Stimulated activated CD4-positive, alpha-beta T cell treated with anti-CD3 and anti-CD28 coated beads, Interleukin-2, amount 100 ng/mL, for 24 hours (primary cell): ENCODE measurements at places on chromosomes 3 and 15.

- DNase-seq, result no peak
Measured at GRCh38 chr3:46778101-46778500, 60.4 kb upstream of the PRSS50 start.

- DNase-seq, result no peak
Measured at GRCh38 chr3:13552857-13553652, 4.1 kb downstream of the FBLN2 start.

GRCh38 chr3:10715886-10716285 lies 100.1 kb upstream of the SLC6A11 start:
- no peak for DNase-seq

DNA sequence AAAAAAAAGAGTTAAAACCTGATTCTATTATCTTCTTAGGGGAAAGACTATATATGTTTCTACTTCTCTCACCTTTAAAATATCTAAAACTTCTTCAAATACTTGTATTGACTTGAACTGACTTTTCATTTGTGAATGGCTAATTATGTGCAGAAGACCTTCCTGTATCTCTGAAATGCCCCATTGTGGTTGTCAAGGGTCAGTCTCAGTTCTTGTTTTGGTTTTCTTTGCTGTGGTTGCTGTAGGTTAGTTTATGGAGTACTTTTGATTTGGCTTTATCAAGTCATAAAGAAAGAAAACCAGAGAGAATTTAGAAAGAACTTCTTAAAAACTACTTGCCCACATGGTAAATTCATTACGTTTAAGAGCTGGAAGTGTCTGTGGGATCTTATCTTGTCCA lies 345.3 kb upstream of the POU1F1 start:
- no peak for DNase-seq

GRCh38 chr3:63914312-63914711 lies 2.1 kb upstream of the SCAANT1 start:
- DNase-seq, result no peak

GRCh38 chr3:59234884-59235633 lies 185.2 kb upstream of the CFAP20DC start:
- no peak for DNase-seq

DNA sequence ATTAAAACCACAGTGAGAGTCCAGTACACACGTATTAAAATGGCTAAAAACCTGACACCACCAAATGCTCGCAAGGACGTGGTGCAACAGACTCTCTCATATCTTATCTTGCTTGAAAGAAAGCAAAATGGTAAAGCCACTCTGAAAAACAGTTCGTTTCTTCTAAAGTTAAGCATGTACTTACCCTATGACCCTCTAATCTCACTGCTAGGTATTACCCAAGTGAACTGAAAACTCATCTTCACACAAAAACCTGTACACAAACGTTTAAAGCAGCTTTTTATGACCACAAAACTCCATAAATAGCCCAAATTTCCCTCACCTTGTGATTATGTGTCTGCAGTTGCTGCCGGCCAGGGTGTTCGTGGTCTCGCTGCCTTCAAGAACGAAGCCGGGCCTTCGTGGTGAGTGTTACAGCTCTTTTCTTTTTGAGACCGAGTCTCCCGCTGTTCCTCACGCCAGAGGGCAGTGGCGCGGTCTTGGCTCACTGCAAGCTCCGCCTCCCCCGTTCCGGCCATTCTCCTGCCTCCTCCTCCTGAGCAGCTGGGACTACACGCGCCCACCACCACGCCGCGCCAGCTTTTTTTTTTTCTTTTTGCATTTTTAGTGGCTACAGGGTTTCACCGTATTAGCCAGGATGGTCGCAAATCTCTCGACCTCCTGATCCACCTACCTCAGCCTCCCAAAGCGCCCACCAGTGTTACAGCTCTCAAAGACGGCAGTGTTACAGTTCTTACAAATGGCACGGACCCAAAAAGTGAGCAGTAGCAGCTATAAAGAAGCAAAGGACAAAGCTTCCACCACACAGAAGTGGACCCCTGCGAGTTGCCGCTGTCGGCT lies 165.4 kb downstream of the TJP1 start:
- no peak for DNase-seq

DNA sequence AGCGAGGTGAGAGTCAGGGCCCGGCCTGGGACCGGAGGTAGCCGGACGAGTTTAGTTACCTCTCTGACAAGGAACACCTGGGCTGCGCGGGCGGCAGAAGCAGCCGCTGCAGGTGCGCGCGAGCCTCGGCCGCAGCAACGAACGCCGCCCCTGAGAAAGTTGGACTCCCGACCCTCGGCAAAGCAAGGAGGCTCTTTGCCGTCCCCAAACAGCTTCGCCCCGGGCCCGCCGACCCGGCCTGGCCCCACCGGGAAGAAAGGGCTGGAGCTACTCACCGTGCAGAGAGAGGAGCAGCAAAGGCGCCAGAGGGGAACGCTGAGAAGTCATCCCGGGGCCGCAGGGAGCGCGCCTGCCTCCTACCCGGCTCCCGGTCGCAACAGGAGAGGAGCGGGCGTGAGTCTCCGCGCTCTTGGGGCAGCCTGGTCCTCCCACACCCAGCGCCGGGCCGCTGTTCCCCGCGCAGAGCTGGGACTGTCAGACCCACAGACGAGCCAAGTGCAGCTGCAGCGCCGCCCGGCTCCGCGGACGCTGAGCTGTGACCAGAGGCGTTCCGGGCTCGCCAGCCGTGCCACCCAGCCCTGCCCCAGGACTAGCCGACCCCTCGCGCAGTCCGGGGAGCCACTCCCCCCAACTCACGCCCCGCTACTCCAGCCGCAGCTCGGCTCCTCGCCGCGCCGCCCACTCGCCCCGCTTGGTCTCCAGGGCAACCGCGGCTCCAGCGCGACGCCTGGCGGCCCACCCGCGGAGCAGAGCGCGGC lies at the start of gene IGSF11:
Gene IGSF11 (minus strand): TSS at position 591 of the 758 bp plus-strand sequence. CDS start 264 bp downstream, at position 327.
- peak; percentile 78 for DNase-seq

- DNase-seq, result no peak
Measured at GRCh38 chr3:144424606-144425005, 453.0 kb downstream of the DIPK2A start.

DNA sequence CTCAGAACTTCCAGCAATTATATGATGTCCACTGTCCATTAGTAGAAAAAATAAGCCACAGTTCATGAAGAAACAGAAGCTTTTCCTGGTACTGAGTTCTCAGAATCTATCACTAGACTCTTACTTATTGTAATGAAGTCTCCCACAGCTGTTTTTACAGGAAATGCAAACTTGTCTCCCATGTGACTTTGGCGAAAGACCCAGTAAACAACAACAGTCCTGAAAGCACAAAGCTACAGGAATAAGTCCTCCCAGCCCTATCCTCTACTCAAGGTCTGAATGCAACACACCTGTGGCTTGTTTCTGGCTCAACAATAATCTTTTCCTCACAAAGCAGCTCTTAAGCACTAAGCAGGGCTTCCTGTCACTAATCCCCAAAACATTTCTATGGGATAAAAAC lies 55.9 kb downstream of the EOMES start:
- DNase-seq, result no peak

GRCh38 chr3:184737063-184737462 lies 25.2 kb upstream of the MAGEF1 start:
- DNase-seq, result no peak

GRCh38 chr15:90340345-90340744 lies 11.7 kb upstream of the ZNF774 start:
- DNase-seq, result no peak

GRCh38 chr15:90407871-90408317 lies 19.9 kb downstream of the IQGAP1 start:
- no peak for DNase-seq

DNA sequence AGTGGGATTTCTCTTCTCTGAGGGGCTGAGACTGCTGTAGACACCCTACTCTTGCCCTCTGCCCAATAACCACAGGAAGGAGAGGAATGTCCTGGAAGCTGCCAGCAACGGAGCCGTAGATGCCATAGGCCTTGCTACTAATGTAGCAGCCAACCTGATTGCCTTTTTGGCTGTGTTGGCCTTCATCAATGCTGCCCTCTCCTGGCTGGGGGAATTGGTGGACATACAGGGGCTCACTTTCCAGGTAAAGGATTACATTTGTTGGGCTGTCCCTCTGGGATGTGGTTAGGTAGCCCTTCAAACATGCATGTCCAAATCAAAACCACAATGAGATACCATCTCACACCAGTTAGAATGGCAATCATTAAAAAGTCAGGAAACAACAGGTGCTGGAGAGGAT lies 16.1 kb downstream of the SLC28A2 start:
- DNase-seq, result no peak

DNA sequence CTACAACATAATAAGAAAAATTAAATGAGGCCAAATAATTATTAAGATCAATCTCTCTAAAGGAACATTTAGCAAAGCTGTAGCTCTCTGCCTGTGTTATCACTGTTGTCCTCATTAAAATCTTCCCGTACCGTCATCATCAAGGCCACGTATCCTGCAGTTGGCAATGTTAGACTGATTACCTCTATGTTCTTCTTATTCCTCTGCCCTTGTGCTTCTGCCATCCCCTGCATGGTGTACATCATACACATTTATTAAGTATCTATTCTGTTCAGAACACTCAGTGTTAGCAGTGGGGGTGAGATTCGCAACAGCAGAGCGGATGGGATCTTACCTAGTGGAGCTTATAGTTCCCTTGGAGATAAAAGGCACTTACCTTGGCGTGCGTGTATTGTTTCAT lies 12.8 kb downstream of the TPRG1 start:
- no peak for DNase-seq

DNA sequence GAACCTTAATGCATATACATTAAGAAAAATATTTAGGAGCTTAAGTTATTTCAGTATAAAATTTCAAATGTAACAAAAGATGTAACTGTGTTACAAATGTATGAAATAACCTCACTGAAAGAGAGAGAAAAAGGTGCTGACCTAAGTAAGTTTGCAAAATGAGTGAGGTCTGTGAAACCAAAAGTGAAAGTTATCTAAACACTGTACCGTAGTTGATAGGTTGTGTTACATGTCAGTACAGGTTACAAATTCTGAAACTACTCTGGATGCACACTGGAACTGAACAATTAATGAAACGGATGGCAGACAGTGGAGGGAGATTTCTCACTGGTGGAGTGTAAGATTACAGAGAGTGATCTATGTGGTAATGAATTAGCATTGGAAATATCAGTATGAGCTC lies 420.7 kb downstream of the ZNF385D start:
- DNase-seq, result no peak
